ENCODE measurements at places on chromosomes 3 and 15.

- no peak for DNase-seq
Measured at GRCh38 chr3:150602426-150603152, 532 bp upstream of the SELENOT start.

- peak; percentile 73 for DNase-seq
Measured at GRCh38 chr3:53162672-53163443, 1.8 kb downstream of the PRKCD start.

DNA sequence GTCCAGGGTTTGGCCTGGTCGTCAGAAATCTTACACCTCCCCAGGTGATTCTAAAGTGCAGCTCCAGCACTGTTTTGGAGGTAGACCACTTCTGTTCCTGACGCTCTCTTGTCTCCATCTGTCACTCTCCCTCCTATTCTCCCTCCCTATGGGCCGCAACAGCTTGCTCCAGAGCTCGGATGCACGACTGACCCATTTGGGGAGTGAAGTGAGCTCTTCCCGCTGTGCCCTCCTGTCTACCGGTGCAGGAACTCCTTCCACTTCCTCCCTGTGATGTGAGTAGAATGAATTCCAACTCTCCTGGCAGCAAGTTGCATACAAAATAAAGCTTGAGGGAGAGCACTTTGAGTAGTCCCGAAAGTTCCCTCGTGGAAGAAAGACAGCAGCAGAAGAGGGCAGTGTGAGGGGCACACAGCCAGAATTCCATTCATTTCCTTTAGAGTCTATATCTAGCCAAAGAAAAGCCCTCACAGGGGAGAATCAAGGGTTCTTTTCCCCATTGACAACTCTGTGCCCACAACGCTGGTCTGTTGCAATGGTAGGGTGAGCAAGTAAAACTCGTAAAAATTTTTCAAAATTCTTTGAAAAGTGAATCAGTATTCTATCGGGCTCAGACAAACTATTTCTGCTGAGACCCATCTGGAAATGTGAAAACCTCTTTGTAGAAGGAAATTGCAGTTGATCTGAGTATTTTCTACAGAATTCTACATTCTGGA is 39.9 kb upstream of the BDH1 start:
- no peak for DNase-seq

- DNase-seq = no peak
Measured at GRCh38 chr3:110311541-110311940, 760.1 kb upstream of the NECTIN3 start.

DNA sequence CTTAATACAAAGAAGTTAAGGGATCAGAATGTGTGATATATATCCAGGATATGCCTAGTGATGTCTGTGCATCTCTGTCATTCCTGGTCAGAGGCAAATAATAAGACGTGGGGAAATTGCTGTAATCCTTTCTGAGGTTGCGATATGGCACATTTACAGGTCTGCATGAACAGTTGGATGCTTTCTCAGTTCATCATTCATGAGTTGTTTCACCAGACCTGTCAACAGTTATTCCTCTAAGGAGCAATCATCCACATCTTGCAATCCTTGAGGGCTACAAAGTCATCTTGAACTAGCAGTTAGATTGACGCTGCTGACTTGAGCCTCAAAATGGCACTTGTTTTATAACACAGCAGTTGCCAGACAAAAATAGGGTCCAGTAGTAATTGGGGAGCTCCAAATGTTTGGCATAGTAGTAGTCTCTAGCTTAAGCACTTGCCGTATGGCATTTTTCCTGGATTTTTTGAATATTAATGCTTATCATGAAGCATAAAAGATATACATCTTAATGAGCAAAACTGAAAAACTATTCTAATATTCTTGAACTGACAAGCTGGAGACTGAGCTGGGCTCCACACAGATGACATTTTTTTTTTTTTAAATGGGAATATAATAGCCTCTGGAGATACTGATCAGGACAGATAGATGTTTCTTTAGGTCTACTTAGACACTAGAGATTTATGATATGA is 761.7 kb downstream of the VGLL3 start:
- no peak for DNase-seq

GRCh38 chr3:11717768-11718636 is 74.3 kb upstream of the VGLL4 start:
- no peak for DNase-seq

GRCh38 chr3:157103280-157103679 is 56.7 kb downstream of the CCNL1 start:
- DNase-seq = peak; percentile 64

GRCh38 chr3:105614288-105615030 is 247.8 kb downstream of the ALCAM start:
- no peak for DNase-seq

GRCh38 chr3:112987710-112988334 is 3.0 kb upstream of the GTPBP8 start:
- DNase-seq = no peak

DNA sequence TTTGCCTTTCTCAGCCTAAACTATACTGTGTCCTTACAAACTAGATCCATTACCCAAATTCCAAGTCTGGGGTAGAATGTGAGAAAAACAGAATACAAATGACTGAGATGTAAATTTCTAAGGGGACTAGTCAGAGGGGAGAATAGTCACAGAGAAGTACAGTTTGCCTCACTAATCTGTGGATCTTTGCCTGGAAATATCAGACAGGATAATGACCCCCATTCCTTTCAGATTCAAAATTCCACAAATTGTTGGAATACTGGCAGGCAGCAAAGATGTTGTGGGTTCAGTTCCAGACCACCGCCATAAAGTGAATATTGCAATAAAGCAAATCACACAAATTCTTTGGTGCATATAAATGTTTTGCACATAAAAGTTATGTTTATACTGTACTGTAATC is 762.8 kb upstream of the NR2F2 start:
- DNase-seq = no peak

GRCh38 chr3:134918441-134918840 is 123.4 kb downstream of the EPHB1 start:
- no peak for DNase-seq

GRCh38 chr3:115709093-115709492 is 85.8 kb downstream of the GAP43 start:
- no peak for DNase-seq

DNA sequence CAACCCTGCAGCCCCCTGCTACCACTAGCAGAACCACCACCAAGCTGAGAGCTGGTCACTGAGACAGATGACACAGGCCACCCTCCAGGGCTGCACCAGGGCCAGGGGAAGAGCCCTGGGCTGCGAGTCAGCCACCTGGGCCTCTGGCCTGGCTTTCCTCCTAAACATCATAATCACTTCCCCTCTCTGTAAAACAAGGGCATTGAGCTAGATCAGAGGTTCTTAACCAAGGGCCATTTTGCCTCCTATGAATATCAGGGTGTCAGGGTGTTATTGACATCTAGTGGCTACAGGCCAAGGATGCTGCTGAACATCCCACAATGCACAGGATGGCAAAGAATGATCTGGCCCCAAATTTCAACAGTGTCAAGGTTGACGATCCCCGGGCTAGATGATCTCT is 25.2 kb downstream of the TLE3 start:
- no peak for DNase-seq

DNA sequence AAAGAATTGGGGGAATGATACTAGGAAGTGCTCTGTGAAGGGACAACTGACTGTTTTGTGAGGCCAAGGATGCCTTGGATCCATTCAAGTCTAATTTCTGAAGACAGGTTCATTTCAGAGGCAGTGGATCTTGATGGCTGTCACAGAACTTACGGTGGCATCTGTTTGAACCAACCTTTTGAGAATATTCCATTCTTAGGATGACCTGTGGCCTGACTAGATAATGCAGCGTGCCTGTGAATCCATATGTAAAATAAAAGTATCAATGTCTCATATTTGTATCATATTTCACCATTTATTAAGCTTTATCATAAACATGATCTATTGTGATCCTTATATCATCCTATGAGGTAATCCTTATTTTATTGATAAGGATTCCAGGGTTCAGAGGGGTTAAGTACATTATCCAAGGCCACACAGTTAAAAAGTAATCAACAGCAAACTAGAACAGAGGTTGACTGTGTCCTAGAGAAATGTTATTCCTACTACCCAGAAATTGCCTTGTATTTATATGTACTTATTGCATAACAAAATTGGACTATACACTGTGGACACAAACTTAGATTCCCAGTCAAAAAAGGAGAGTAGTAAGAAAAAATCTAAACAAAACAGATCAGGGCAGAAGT is 34.3 kb downstream of the IL1RAP start:
- no peak for DNase-seq

- no peak for DNase-seq
Measured at GRCh38 chr3:196793246-196793645, 53.6 kb downstream of the PAK2 start.

GRCh38 chr15:51223771-51224229 is 114.6 kb downstream of the CYP19A1 start:
- no peak for DNase-seq

DNA sequence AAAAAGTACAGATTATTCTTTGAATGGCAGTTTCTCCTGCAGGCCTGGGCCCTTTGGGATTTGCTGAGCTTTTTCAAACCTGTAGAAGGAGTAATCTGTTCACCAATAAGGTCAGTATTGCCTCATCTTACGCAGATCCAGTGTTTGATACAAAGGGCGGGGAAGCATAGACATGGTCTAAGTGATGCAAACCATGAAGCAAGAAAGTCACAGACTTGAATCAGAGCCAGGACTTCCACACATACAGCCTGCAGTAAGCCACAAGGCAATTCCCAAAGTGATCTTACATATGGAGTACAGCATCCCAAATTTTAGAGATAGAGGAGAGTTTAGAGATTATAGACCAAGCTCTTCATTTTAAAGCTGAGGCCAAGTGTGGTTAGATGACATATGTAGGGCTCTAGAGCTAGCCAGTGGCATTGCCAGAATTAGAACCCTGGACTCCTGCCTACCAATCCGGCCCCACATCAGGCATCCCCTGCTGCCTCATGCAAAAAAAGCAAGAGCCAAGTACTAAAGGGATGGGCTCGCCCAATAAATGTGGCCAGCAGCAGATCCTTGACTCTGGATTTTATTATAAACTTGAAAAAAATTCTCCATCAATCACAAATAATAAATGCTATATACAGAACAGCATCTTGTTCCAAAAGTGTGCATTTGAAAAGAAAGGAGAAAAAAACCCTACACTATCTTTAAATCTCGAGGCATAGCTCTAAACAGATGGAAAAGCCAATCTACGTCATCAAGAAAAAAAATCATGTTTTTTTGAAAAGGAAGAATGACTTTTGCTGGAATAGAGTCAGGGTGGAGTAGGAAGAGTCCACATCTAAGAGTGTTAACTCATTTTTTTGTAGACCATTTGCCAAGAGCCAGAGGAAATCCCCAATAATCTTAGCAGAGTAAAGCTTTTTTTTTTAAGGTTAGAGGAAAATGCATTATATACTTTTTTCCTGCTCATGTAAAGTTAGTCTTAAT is 24.0 kb downstream of the ABI3BP start:
- no peak for DNase-seq

DNA sequence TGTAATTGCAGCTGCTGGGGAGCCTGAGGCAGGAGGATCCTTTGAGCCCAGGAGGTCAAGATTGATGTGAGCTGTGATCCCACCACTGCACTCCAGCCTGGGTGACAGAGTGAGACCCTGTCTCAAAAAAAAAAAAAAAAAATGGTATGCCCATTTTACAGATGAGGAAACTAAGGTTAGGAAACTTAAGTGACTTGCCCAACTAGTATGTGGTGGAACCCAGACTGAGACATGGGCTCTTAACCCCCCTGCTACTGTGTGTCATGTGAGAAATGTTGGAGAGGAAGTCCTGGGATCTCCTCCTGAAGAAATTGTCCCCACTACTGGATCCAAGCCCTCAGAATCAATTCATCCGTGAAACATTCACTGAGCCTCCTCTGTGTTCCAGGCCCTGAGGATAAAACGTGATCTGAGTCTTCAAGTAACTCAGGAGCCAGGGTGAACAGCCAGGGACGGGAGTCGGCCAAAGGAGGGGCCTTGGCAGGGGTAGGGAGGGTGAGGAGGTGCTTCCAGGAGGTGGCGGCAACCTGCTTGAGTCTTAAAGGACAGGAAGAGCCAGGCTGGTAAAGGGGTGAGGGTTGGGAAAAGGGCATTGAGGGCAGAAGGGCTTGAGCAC is 19.6 kb upstream of the RNU6-1 start:
- DNase-seq = no peak

DNA sequence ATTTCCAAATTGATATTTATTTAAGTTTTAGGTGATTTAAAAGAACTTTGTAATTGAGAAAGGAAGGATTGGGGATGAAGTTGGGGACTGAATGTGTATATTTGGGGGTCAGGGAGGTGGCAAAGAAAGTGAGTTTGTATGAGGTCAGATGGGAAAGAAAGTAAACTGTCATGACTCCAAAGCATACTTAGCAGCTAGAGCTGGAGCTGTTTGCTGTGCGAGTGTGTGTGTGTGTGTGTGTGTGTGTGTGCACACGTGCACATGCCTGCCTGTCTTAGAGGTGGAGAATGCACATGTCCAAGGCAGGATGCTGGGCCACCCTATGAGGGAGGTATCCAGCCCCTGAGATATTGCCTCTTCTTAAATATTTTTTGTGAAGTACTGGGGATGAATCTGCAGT is 21.0 kb downstream of the BOC start:
- no peak for DNase-seq

GRCh38 chr15:75032395-75032794 is 9.0 kb downstream of the PPCDC start:
- no peak for DNase-seq

- peak; percentile 50 for DNase-seq
Measured at GRCh38 chr15:77371850-77372563, 47.9 kb downstream of the PEAK1 start.

GRCh38 chr15:60414016-60414682 is 16.4 kb upstream of the ANXA2 start:
- no peak for DNase-seq

GRCh38 chr3:24360957-24361356 is 133.7 kb downstream of the THRB start:
- no peak for DNase-seq

GRCh38 chr3:115845986-115846385 is 222.7 kb downstream of the GAP43 start:
- DNase-seq = no peak

DNA sequence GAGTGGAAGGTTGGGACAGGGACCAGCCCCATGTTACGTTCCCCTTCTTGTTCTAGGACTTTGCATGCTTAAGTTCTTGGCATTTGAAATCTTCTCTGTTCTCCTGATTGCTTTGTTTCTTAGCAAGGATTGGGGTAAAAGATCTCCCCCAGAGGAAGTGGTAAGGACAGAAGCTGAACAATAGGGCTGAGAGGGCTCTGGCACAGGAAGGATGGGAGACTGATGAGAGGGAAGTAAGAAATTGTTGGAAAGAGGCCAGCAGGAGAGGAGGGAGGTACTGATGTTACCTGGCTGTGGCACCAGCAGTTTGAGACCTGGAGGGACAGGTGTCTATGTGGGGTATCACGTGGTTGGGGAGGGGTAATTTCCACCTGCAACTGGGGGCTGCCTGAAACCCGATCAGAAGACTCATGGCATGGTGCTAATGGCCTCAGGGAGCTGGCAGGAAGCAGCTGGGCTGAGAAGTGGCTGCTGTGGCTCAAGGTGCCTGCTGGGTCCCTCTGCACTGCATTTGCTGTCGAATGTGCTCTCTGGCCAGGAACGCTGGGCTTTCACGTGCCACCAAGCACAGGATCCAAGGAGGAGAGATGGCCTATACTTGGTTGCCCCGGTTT is 108.4 kb downstream of the LSM3 start:
- no peak for DNase-seq

All from GM06990 (cell line).